ENCODE measurements at places on chromosomes 12 and 14.

DNA sequence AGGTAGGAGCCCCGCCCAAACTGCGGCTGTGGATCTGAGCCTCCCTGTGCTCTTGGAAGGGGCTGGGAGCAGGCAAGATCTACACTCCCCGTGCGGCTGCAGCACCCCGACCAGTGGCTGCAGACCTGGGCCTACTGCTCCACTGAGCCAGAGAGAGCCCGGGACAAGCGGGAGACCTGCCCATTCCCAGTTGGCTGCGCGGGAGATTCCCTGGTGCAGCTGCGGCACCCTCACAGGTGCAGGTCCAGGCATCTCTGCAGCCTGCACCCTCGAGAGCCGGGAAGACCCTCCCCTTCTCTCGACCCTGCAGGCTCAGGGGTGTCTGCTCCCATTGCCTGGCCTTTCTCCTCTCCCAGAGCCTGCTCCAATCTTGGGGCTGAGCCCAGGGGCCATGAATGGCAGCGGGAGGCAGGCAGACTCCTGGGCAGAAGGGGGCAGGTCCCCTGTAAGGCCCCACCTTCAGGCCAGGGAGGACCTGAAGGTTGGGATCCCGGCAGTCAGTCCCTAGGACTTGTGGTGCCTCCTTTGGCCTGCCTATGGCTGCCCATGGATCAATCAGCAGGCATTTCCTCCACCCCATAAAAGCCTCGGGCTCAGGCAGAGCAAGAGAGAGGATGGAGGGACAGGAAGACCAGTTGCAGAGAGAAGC, 8.8 kb upstream of the A2M start:
- DNase-seq = no peak

DNA sequence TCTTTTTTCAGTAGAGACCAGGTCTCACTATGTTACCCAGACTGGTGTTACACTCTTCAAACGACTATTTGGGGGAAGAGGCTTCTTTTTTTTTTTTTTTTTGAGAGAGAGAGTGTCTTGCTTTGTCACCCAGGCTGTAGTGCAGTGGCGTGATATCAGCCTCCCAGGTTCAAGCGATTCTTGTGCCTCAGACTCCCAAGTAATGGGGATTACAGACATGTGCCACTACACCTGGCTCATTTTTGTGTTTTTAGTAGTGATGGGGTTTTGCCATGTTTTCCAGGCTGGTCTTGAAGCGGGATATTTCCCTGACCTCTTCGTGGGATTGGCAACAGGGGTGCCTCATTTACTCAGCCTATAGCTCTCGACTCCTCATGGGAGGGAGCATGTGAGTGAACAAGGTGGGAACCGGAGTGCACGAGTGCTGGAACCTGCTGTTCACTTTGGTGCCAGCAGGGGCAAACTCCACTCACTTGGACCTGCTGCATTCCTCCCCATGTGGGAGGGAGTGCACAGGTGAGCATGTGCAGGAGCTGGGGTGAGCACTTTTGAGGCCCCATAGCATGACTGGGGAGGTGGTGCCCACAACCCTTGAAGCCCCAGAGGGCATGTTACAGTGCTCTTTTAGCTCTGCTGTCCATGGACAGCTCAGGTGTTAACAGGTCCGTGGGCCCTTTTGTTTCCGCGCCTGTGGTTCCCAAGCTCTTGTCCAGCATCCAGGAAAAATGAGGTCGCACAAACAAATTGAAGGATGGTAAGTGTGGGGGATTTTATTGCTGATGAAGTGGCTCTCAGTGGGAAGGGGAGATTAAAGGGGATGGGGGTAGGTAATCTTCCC, 79.1 kb upstream of the HECTD1 start:
- no peak for DNase-seq

- no peak for DNase-seq
These were observed 2.7 kb downstream of the CD4 start for GRCh38 chr12:6791931-6792520.

- no peak for DNase-seq
These were observed 22.6 kb downstream of the CHGA start for GRCh38 chr14:92945544-92945943.

DNA sequence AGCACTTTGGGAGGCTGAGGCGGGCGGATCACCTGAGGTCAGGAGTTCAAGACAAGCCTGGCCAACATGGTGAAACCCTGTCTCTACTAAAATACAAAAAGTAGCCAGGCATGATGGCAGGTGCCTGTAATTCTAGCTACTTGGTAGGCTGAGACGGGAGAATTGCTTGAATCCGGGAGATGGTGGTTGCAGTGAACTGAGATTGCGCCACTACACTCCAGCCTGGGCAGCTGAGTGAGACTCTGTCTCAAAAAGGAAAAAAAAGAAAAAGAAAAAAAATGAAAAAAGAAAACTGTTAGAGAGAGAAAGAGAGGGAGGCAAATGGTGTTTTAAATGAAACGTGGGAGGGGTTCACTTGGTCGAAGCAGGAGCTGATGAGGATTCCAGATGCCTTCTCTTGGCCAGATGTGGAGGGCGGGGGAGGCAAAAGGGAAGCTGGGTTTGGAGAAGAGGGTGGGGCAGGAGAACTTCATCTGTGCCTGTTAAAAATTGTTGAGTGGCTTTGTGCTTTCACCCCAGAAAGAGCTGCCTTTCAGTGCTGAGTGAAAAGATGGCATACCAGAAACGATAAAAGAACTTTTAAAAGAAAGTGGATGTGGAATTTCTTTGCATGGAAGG, 1.1 kb downstream of the EMP1 start:
- DNase-seq = no peak

- peak; percentile 38 for DNase-seq
These were observed 529 bp downstream of the PHLDA1 start for GRCh38 chr12:76031081-76031413.

GRCh38 chr12:91991399-91992187, 154.1 kb downstream of the BTG1 start:
- DNase-seq = no peak

GRCh38 chr12:6839482-6840201, 1.1 kb upstream of the GNB3 start:
- DNase-seq = no peak

- DNase-seq = no peak
These were observed 35.5 kb downstream of the TMBIM6 start for GRCh38 chr12:49776858-49777257.

GRCh38 chr12:53047221-53048032, 2.4 kb upstream of the TNS2 start:
- DNase-seq = peak; percentile 36

DNA sequence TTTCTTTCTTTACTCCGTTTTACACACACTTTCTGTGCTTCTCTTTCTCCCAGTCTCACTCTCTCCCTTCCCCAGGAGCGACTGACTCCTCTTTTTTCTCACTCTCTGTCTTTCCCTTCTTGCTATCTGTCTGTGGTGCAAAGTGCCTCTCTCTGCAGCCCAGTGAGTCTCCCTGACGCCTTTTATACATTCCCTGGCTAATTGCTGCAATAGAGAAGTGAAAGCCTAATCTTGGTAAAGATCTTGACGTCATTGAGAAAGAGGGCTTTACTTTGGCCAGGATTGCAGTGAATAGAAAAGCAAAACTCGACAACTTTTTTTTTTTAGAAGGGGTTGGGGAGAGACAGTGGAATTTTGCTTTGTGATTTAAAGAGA, 706 bp upstream of the DIO2 start:
- no peak for DNase-seq

- DNase-seq = no peak
These were observed 214.3 kb upstream of the NUDT4 start for GRCh38 chr12:93163260-93164036.
